ENCODE measurements at places on chromosomes 7 and 10.

- no peak for DNase-seq
Observed at GRCh38 chr7:112112822-112113255, 93.4 kb downstream of the DOCK4 start.

- DNase-seq, result no peak
Observed at GRCh38 chr7:27359181-27360125, 116.9 kb downstream of the EVX1 start.

DNA sequence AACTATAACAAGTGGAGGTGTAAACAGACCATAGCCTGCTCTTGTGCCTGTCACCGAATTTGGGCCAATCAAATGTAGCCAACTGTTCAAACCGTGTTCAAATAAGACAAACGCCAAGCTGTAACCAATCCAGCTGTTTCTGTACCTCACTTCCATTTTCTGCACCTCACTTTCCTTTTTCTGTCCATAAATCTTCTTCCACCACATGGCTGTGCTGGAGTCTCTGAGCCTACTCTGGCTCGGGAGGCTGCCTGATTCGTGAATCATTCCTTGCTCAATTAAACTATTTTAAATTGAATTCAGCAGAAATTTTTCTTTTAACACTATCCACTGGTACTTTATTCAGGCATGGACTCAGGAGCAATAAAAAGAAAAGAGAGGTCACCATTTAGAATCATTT, 29.9 kb upstream of the COL1A2 start:
- DNase-seq, result no peak

DNA sequence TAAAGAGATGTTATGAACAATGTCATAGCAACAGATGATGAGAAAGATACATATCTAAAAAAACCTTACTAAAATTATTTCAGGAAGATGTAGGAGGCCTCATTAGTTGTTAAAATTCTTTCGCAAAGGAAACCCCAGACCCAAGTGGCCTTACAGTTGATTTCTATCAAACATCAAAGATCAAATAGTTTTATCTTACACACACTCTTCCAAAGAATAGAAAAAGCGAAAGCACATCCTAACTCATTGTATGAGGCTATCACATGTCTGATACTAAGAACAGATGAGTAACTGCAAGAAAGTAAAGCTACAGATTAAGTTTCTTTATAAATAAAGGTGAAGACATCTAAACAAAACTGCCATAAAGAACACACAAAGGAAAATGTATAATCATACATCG, 82.9 kb upstream of the GDF10 start:
- DNase-seq, result no peak

DNA sequence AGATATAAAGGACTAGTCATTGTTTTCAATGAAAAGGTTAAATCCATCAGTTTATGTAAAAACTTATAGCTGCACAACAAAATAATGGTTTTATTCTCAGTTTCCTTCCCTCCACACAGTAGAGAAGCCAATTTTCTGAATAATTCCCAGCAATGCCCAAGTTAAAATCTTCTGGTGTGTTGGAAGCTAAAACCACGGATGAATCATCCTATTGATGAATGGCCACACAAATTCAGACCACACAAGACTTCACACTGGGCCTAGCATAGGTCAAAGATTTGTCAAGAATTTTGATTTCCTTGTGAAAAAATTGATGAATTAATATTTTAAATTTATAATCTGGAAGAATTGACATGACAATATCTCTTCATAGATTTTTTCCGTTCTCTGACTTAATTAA, 617.6 kb downstream of the INHBA start:
- DNase-seq, result no peak

GRCh38 chr7:37376386-37376785, 72.3 kb downstream of the ELMO1 start:
- DNase-seq, result no peak

- DNase-seq, result no peak
Observed at GRCh38 chr10:97633921-97634320, 621 bp upstream of the MORN4 start.

GRCh38 chr7:90666186-90666585, 70.1 kb downstream of the CDK14 start:
- DNase-seq, result no peak

- DNase-seq, result no peak
Observed at GRCh38 chr10:124575107-124576035, 113.7 kb downstream of the LHPP start.

GRCh38 chr7:86951895-86952294, 107.6 kb downstream of the ELAPOR2 start:
- no peak for DNase-seq

- no peak for DNase-seq
Observed at GRCh38 chr7:52592698-52593097, 442.7 kb upstream of the POM121L12 start.

- no peak for DNase-seq
Observed at GRCh38 chr10:35642793-35643114, 658 bp upstream of the FZD8 start.

GRCh38 chr7:94303695-94304094, 91.0 kb upstream of the COL1A2 start:
- DNase-seq, result no peak

DNA sequence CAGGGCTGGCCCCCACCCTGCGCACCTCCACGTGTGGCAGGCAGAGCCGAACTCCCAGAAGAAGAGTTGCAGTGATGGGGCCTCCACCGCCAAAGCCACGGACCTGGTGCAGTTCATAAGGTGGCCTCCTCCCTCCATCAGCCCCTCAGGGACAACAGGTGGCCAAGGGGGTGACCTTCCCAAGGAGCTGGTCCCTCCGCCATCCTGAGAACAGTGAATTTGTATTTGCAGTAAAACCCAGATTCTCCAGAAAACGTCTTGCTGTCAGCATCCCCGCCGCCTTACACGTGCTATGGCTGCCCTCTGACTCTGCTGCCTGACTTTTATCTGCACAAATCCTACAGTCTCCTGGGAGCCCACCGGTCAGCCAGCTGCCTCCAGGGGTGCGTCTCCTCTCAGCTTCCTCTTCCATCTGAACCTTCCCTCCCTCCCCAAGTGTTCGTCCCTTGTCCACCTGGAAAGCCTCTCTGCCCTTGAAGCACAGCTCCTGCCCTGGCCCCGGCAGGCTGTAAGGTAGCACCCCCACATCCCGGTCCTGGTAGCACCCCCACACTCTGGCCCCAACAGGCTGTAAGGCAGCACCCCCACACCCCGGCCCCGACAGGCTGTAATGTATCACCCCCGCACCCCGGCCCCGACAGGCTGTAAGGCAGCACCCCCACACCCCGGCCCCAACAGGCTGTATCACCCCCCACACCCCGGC, 311.8 kb downstream of the PTPRN2 start:
- no peak for DNase-seq

GRCh38 chr10:18140149-18140956, at the start of gene CACNB2:
Gene CACNB2 (plus strand): TSS chr10:18140424.
- DNase-seq, result no peak

DNA sequence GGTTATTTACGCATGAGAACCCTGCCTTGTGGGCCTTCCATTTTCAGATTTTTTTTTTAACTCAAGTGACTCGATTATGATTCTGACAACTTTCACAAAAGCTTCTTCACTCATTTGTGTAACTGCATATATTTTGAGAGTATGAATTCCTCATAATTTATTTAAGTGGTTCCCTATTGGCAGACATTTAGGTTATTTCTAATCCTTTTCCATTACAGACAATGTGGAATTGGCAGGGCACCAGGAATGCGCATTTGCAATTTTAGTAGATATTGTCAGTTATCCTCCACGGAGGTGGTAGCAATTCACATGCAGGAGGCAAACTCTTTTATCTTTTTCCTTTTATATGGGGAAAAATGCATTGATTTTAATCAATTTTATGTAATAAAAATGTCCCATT, 2.5 kb downstream of the TMEM176B start:
- no peak for DNase-seq

Data from stimulated activated CD8-positive, alpha-beta memory T cell treated with anti-CD3 and anti-CD28 coated beads, Interleukin-2, amount 100 ng/mL, for 48 hours (primary cell).